ENCODE measurements at places on chromosomes 7 and 10.

GRCh38 chr7:44079331-44080021 is 2.9 kb downstream of the POLM start:
- no peak for DNase-seq

GRCh38 chr7:152571068-152571467 is 104.9 kb downstream of the XRCC2 start:
- no peak for DNase-seq

DNA sequence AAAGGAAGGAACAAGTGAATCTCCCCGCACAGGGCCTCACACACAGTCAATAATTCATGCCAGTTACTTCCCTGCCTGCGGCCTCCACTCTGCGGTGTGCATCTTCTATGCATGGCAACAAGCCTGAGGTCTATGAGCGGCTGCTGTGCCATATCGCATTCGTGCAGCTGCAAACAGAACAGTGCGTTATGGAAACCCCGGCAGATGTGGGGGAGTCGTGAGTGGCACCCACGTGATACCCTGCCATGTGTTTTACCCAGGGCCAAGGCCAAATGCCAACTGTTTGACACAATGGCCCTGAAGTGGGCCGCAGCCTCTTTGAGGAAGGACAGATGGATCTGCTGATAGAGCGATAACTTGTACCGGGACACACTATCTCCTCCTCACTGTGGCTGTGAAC is 13.4 kb downstream of the TNS3 start:
- DNase-seq = peak; percentile 55

DNA sequence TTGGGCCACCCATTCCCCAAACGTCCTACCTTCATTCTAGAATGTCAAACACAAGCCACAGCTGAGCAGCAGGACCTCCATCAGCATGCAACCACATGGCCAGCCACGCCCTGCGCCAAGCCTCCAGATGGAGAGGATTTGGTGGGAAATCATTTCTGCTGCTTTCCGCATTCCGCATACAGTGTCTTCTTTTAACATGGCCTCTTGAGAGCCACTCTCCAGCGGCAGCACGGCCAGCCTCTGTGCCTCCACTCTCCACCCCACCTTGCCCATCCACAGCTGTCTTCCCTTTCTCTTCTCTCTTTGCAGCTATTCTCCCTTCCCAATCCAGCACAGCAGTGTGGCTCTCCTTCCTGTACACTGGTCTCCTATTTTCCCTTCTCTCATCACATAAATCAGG is 389.1 kb downstream of the PAXIP1 start:
- no peak for DNase-seq

DNA sequence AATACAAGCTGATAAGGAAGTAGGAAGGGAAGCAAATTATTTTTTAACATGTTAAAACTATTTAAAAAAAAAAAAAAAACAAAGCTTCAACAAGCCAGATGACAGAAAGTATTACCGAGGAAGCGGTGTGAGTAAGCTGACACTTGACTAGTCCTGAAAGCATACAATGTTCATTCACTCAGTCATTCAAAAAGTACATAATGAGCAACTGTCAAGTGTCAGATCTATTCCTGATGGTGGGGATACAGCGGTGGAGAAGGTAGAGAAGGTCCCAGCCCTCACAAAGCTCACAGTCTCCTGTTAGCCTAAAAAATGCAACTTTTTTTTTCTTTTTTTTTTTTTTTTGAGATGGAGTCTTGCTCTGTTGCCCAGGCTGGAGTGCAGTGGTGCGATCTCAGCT is 40.0 kb downstream of the RAPGEF5 start:
- no peak for DNase-seq

DNA sequence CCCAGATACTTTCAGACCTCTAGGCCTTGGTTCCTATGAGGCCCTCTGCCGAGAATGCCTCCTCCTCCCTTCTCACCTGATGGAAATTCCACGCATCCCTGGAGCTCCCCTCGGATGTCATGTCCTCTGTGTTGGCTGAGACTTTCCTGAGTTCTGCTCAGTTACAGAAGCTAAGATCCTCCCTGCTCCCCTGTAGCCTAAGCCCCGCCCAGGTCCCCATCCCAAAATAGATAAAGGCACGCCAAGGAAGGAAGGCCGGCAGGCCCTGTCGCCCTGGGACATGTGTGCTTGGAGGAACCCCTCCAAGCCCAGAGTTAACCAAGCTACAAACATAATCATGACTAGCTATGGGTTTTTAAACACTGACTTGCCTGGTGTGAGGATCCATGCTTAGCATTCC is 123.5 kb downstream of the SORBS1 start:
- DNase-seq = no peak

DNA sequence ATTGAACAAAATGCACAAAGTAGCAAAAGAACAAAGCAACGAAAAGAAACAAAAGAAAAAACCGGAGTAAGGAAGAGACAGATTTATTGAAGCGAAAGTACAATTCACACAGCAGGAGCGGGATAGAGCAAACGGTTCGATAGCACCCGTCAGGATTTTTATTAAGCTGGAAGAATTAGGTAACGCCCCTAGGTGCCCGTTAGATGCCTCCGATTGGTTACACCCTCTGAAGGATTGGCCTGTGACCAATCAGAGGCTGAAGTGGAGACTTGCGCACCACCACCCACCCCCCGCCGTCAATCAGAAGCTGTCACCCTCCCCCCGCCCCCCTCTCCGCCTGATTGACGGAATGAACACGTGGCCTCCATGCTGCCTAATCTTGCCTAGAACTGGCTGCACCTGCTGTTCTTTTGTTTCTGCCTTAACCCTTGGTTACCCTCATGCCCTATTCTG is 16.8 kb downstream of the OCM2 start:
- DNase-seq = no peak

- DNase-seq = no peak
Observed at GRCh38 chr7:38396852-38397251, 123.4 kb upstream of the TARP start.

- DNase-seq = no peak
Observed at GRCh38 chr10:71277914-71278665, 41.0 kb upstream of the SLC29A3 start.

GRCh38 chr7:2714636-2715035 is 26.6 kb downstream of the AMZ1 start:
- no peak for DNase-seq

GRCh38 chr7:100949933-100950443 is 654 bp downstream of the MUC3A start:
- no peak for DNase-seq

DNA sequence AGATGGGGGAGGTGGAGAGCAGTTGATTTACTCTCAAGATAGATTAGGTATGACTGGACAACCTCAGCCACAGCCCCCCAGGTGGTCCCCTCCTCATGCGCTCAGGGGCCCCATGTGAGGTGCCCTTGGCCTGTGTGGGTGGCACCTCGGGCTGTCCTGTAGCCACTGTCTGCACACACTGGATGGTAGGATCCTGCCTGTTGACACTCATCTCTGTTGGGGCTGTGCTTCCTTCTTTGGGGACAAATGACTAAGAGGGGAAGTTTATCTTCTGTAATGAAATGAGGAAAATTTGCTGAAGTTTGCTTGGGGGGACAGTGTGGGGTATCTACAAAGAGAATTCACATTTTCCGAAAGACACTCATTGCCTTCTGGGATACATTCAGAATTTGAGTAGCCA is 53.6 kb upstream of the ANTXRL start:
- DNase-seq = peak; percentile 16

DNA sequence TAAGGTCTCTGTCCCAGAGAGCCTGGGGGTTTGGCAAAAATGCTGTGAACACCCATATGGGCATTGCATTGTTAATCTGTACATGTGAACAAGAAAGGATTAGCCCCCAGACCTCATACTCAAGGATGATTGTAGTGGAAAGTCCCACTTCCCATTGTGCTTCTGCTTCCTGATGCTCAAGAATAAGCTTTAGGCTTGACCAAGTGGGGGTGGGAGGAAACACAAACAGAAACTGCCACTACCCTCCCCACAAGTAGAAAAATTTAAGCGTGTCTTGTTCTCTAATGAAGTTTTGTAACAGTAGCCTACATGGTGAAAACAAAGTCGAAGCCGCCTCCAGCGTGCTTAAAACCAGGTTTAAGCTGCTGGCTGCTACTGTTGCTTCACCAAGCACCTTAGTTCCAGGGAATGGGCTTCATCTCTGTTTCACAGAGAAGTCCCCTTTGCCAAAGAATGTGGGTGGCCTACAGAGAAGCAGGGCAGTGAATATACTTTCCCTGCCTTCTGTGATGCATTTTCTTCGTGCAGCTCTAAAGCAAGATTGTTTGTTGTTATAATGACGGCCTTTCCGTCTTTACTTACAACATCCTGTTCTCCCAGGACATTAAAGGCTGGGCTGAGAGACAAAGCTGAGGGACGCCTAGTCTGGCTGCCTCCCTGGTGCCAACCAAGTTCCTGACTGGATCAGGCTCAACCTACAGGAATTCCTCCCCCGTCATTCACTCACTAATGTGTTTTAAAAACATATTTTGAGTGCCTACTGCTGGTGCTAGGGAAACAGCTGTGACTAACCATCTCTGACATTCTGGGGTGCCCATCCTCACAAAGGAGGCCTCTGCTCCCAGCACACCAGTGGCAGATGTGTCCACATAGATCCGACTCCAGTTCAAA is 32.1 kb upstream of the CCSER2 start:
- DNase-seq = peak; percentile 81

- DNase-seq = no peak
Observed at GRCh38 chr10:44376472-44377099, 8.3 kb downstream of the CXCL12 start.

DNA sequence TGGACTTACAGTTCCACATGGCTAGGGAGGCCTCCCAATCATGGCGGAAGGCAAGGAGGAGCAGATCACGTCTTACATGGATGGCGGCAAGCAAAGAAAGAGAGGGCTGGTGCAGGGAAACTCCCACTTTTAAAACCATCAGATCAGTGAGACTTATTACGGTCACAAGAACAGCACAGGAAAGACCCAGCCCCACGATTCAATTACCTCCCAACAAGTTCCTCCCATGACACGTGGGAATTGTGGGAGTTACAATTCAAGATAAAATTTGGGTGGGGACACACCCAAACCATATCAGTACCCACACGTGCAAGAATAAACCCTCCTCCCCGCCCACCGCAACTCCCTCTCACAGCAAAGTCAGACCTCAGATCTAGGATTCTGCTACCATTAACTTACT is 4.5 kb upstream of the AIFM2 start:
- no peak for DNase-seq

GRCh38 chr10:73310475-73310874 is 48.2 kb downstream of the CFAP70 start:
- DNase-seq = no peak

DNA sequence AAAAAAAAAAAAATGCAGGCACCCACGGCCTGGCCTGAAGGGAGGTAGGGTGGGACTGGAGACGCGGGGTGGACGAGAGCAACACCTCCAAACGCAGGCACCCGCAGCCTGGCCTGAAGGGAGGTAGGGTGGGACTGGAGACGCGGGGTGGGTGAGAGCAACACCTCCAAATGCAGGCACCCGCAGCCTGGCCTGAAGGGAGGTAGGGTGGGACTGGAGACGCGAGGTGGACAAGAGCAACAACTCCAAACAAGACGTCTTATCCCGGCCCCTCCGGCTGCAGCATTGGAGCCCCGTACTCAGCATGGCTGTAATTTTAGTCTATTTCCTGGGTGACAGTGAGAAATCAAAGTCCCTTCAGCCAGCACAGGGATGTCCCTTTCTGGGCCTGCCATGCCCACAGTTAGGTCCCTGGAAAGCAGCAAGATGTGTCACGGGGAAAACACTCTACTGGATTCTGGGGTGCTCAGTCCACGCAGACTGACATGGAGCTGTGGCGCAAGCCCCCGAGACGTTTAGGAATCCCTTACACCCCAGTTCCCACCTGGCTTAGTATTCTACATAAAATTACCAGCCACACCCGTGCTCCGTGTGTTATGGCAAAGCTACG is 119.9 kb downstream of the WDR37 start:
- DNase-seq = no peak

DNA sequence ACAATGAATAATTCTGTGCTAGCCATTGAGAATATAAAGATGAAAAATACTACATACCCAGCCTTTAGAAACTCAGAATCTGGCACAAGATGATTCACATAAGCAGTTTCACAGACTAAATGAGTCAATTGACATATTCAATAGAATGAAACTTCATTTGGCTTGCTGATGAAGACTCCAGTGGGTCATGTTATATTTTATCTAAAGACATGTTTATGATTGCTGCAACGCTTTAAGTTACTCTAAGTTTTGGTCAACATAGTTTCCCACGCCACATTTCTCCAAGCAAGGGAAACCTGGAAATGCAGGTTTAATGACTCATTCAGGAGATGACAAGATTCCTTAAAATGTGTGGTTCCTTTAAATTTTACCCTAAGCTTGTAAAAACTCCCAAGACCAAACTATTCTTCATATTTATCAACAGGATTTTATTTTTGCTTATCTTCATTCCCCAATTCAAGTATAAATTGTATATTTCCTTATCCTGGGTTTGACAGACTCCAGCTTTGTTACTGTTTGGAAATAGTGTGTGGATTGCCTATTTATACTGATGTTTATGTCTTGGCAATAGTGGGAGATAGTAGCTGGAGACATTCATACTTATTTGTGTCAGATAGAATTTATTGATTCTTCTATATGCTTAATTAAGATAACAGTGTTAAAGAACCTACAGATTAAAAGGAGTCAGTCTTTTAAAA is 6.6 kb downstream of the SEMA3A start:
- no peak for DNase-seq

DNA sequence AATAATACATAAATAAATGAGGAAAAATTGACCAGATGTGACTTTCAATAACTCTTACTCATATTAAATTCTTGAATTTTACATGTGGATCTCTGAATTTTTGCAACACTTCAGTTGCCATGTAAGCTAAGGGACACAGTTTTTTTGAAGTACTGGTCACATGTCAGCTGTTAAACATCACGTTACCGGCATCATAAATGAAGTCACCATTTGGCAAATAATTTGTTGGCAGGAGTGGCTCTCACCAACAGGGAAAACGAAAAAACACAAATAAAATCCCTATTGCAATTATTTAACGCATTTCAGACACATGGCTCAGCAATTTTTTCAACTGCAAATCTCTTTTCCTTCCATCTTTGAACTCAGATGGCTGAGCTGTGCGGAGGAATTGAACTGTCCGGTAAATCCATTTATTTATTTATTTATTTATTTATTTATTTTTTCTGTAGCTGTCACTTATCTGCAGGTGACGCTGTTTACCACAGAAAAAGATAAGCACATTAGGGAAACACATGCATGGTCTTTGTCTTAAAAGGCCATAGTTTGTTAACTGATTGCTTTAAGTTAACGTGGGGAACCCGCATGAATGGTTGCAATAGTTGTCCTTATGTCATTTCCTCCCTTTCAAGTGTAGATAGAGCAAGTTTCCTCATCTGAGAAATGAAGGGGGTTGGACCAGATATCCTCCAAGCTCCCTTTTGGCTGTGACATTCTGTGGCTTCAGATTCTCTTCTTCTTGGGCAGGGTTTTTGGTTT is 64.7 kb upstream of the JAZF1 start:
- DNase-seq = peak; percentile 22

DNA sequence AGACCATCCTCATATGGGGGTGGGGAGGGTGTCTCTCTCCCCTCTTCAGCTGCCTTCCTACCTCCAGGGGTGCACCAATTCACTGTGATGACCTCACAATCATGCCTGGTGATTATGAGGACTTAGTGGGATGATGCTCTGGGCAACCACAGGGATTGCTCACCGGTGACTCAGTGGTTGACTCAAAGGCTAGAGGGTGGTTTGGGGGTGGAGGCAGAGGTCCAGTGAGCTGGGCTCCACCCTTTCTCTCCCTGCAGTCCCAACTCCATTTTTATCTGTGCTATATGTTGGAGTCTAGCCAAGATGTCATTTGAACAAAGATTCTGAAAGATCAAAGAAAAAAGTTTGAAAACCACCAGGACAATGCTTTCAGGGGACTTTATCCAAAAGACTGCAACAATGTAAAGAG is 286.9 kb downstream of the KCNMA1 start:
- DNase-seq = peak; percentile 90
